ENCODE measurements at places on chromosomes 2 and 18.

DNA sequence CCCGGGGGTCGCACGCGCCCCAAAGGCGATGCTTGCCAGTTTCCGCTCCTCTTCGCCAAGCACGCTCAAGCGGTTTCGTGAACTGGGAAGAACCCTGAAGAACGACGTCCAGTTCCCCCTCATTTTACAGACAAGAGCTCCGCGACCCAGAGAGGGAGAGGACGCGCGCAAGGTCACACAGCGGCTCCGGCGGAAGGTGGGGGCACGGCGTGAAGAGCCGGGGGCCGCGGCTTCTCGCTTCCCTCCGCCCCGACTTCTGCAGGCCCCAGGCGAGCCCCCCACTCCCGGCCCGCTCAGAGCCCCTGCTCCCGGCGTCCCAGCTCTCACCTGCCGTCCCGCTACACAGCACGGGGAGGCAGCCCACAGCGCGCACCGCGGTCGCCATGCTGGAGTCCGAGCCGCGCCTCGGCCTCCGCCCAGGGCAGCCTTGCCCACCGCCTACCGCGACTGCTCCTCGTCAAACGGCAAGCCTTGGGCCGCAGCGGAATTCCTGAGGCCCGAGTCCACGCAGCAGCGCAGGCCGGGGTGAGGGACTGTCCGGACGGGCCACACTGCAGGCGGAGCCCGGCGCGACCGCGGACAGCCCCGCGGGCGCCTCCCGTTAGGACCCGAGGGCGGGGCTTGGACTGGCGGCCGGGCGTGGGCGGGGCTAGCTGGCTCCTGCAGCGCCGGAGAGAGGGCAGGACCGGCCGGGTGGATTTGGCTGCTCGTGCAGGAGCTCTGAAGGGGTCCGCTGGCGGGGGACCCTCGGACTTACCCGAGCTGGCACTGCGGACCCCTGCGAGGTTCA lies at the start of gene MRPS5:
TSS of gene MRPS5 (minus strand) at position 402 of the 790 bp plus-strand sequence. CDS start at position 385, 17 bp downstream.
- DNase-seq = peak; percentile 84

- no peak for DNase-seq
These were observed 141.2 kb upstream of the LGALSL start for GRCh38 chr2:64312622-64313397.

GRCh38 chr2:46402874-46403273 lies 76.5 kb upstream of the TMEM247 start:
- no peak for DNase-seq

GRCh38 chr2:166331468-166331867 lies 44.3 kb downstream of the SCN9A start:
- DNase-seq = no peak

GRCh38 chr2:237441605-237442274 lies 27.8 kb upstream of the COL6A3 start:
- DNase-seq = no peak

GRCh38 chr2:25551316-25551715 lies 122.1 kb downstream of the DTNB start:
- no peak for DNase-seq

GRCh38 chr2:30236591-30237238 lies 5.4 kb downstream of the LBH start:
- DNase-seq = no peak

- no peak for DNase-seq
These were observed 255.8 kb downstream of the ANAPC1 start for GRCh38 chr2:111628221-111628620.

GRCh38 chr2:168604252-168604651 lies 148.2 kb downstream of the CERS6 start:
- DNase-seq = no peak

GRCh38 chr2:15241201-15241600 lies 319.9 kb downstream of the NBAS start:
- no peak for DNase-seq

DNA sequence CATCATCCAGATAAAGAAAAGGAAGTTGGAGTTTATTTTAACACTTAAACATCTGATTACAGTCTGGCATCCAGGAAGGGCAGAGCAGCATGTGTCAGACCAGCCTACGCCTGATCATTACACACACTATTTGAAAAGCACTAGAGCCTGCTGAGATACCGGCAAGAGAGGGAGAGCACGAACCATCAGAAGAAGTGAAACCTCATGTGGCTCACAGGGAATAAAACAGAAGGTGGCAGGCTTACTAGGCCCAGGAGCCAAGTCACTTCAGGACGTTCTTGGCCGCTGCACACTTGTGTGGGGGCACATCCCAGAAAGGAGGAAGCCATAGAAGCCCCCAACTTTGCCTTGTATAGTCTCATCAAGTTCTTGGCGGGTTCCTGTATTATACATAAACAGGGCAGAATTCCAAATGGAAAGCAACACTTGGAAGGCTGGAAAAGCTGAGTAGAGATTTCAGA lies 105.5 kb downstream of the UGGT1 start:
- no peak for DNase-seq

- DNase-seq = no peak
These were observed 1.6 kb downstream of the OR6B3 start for GRCh38 chr2:240051697-240052096.

DNA sequence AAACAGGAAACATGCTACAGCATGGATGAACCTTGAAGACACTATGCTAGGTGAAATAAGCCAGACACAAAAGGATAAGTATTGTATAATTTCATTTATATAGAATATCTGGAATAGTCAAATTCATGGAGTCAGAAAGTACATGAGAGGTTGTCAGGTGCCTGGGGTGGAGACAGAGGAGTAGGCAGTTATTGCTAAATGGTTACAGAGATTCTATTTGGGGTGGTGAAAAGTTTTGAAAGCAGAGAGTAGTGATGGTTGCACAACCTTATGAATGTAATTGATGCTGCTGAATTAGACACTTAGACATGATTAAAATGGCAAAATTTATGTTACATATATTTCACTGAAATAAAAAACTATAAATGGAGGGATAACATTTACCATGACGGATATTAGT lies 197.4 kb downstream of the VAPA start:
- DNase-seq = no peak

- no peak for DNase-seq
These were observed 294.2 kb downstream of the NDUFA10 start for GRCh38 chr2:239730897-239731296.

GRCh38 chr2:176174382-176174823 lies 14.1 kb upstream of the HOXD1 start:
- no peak for DNase-seq

DNA sequence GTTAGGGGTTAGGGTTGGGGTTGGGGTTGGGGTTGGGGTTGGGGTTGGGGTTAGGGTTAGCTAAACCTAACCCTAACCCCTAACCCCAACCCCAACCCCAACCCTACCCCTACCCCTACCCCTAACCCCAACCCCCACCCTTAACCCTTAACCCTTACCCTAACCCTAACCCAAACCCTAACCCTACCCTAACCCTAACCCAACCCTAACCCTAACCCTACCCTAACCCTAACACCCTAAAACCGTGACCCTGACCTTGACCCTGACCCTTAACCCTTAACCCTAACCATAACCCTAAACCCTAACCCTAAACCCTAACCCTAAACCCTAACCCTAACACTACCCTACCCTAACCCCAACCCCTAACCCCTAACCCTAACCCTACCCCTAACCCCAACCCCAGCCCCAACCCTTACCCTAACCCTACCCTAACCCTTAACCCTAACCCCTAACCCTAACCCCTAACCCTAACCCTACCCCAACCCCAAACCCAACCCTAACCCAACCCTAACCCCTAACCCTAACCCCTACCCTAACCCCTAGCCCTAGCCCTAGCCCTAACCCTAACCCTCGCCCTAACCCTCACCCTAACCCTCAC lies 24.1 kb upstream of the RABL2A start:
- no peak for DNase-seq

DNA sequence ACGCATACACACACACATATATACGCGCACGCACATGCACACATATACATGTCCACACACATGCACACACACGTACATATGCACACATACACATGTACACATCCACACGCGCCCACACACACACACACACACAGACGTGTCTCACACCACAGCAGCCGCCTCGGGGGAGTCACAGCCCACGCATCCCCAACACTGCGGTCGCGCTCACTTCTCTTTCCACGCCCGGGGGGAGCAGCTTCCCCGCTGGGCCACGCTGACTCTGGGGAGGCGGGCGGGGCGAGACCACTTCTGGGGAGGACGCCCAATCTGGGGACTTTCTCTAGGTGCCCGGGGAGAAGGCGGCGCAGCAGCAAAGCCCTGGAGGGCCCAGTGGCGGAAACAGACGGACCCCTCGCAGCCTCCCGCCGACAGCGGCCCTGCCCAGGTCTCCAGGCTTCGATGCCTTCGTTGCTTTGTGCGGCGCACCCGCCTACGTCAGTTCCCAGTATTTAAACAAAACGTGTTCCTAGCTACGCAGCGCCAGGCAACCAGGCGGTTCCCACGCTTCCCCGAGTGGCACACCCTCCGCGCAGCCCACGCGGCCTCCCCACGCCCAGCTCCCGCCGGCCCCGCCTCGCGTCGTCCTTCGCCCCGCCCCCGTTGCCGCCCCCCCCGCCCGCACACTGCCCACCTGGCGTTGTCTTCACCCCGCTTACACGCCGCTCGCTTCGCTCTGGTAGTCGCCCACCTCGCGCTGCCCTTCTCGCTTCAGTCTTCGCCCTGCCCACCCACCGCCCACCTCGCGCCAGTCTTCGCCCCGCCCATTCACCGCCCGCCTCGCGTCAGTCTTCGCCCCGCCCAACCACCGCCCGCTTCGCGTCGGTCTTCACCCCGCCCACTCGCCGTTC lies 810 bp upstream of the RBFA start:
- DNase-seq = peak; percentile 91

DNA sequence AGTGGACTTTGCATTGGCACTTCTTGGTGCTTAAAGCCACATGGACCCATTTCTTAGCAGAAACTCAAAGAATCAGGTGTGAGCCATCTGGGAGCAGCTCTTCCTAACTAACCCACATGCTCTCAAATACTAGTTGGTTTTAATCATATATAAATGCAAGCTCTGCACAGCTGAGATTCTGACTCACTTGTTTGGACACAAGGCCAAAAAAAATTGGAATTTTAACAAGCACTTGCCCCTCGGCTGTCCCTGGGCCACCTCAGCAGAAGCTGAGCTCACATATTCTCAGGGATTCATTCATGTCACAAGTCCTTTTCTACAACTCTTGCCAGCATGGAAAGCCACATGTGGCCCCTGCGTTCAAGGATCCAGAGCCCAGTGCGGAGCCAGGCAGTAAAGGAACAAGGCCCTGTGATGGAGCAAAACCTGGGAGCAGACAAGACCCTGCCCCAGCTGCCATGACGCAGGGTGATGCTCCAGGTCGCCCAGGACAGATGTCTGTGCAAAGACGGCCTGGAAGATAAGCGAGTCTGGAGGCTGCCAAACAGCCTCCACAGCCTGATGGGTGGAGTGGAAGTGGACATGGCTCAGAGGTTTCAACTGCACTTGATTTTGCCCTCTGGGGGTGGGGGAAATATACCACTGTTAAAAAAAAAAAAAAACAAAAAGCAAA lies 266.5 kb downstream of the EIPR1 start:
- DNase-seq = no peak

DNA sequence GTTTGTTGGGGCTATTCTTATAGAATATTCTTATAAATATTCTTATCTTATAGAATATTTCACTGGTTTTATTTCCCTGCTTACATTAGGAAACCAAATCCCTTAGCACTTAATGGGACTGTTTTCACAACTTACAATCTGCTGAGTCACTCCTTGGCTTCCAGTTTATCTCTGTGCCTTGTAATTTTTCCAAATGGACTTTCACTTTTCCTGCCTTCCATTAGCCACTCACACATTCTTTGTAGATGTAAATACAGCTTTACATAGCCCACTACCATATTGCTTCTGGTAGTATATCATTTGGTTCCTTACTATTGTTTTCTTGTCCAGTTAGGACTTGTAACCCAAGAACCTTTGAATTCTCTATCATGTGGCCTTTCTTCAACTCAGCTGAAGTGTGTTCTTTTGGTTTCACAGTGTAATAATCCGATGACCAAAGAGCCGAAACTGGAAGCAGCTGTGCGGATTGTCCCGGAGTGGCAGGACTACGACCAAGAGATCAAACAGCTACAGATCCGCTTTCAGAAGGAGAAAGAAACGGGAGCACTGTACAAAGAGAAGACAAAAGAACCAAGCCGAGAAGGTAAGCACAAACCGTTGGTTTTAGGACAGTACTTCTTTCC lies 96.1 kb downstream of the UGGT1 start:
- no peak for DNase-seq

DNA sequence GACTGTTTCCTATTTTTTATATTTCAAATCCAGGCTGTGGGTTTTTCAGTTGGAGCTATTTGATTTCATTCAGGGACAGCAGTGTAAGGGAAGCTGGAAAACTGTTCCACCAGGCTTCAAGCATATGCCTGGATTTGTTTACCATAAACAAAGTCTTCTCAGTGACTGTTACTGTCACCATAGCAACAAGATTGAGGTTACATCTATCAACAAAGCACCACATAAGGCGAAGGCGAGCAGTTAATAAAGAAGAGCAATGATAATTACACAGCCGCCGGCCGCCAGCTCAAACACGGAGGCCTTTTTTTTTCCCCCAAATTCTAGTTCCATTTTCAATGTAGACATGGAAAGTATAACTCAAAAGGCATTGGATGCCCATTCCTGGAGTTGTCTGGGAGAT lies 553.7 kb upstream of the SYT4 start:
- no peak for DNase-seq

GRCh38 chr2:98637401-98638147 lies 29.2 kb downstream of the UNC50 start:
- no peak for DNase-seq

- no peak for DNase-seq
These were observed 34.3 kb downstream of the FAM168B start for GRCh38 chr2:131058920-131059319.

GRCh38 chr2:100208141-100208770 lies 65.9 kb upstream of the AFF3 start:
- no peak for DNase-seq
